ENCODE measurements at places on chromosomes 16 and 17.

GRCh38 chr16:25143928-25144327 is 32.4 kb downstream of the LCMT1 start:
- DNase-seq = peak; percentile 61

DNA sequence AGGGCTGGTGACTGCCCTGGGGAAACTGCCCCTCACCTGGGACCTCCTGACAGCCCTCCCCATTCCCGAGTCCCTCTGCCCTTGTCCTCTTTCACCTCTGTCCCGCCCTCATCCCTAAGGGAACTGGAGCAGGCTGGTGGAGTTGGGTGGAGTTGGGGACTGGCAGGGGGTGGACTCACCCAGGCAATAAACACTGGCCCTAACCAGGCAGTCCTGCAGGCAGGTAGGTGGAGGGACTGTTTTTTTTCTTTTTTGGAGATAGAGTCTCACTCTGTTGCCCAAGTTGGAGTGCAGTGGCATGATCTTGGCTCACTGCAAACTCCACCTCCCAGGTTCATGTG is 11.7 kb downstream of the GCGR start:
- no peak for DNase-seq

GRCh38 chr17:55770196-55770870 is 19.5 kb downstream of the PCTP start:
- peak; percentile 77 for DNase-seq

DNA sequence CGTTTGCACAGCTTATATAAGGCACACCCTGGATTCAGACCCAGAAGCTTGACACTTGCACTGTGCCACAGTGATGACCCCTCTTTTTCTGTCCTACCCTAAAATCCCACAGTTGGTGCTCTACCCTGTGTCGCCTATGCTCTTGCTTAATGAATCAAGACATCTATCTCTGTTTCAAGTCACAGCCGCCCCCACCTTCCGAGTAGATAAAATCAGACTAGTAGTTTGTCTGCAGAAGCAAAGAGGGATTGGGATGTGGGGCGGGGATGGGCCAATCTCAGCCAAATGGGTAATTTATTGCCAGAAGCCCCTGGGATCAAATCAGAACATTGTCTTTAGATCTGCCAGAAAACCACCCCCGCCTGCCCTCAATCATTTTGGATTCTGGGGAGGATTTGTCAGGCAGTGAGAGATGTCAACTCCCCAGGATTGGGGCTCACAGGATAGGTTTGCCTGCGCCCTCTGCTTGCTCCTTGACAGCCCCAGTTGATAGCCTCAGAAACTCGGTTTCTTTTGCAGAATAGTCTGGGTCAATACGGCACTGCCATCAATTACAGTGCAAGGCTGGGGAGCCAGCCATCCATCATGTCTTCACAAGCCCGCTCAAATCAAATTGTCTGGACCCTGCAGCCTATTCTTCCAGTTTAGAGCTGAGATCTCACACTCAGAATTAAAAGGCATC is 520.8 kb downstream of the GRIN2A start:
- no peak for DNase-seq

DNA sequence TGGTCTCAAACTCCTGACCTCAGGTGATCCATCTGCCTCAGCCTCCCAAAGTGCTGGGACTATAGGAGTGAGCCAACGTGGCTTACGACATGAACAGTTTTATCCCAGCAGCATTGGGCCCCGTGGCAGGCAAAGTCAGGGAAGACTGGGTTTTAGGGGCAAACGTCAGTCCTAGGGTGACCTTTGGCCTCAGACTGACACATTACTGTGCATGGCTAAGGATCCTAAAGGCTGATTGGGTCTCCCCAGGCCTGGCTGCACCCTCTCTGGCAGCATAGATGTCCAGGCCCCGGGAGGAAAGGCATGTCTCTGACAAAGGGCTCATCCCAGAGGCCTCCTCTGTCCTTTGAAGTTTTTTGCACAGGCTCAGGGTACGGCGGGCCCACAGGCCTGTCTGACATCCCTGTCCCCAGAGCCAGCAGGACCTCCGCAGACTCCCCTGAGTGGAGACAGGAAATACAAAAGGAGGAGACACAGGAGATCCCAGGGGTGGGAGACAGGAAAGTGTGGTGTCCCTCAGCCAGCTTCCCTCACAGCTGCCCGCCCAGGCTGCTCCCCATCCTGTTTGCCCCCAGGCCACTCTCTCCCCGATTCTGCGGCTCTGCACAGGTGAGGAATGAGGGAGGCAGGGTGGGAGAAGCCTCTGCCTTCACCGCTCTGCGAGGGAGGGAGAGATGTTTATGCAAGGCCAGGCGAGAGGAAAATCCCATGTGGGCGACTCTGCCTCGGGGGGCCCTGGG is 54.5 kb upstream of the MTSS2 start:
- no peak for DNase-seq

DNA sequence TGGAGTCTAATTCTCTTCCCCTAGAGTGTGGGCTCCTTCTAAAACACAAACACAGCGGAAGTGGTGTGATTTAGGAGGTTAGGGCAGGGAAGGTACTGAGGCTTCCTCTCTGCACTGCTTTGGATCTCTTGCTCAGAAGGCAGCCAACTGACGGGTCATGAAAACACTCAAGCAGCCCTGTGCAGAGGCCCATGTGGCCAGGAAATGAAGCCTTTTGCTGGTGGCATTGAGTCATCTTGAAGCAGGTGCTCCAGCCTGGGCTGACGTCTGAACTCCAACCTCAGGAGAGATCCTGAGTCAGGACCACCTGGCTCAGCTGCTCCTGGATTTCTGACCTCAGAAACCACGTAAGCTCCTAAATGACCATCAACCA is 72.9 kb downstream of the MRM1 start:
- no peak for DNase-seq

- DNase-seq = no peak
Measured at GRCh38 chr17:55294042-55294751, 29.4 kb downstream of the HLF start.

DNA sequence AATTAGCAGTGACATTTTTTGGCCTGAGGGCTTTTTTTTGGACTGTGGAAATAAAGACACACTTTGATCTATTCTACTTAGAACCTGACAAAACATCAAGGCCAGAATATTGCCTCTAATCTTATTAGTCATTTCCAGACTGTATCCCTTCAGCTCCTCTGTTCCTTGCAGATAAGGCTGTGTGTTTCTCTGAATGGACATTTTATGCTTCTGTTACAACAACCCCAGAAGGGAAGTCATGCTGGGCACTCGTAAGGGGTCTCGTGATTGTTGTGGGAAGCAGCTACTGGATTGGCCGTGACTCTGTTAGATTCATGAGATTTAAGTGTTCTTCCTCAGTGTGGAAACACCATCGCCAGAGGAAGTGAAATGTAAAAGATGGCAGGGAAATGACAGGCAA is 31.6 kb upstream of the HS3ST2 start:
- no peak for DNase-seq

DNA sequence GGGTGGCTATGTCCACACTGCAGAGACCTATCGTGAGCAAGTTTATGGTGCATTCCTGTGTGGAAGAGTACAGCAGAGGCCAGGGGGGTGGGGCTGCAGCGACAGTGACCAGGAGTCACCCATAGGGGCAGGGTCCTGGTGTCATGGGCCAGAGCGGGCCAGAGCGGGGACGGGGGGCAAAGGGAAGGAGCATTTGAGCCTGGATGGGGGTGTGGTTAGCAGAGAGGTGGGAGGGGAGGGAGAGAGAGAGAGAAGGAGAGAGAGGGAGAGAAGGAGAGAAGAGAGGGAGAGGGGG is 17.8 kb downstream of the JPH3 start:
- no peak for DNase-seq

DNA sequence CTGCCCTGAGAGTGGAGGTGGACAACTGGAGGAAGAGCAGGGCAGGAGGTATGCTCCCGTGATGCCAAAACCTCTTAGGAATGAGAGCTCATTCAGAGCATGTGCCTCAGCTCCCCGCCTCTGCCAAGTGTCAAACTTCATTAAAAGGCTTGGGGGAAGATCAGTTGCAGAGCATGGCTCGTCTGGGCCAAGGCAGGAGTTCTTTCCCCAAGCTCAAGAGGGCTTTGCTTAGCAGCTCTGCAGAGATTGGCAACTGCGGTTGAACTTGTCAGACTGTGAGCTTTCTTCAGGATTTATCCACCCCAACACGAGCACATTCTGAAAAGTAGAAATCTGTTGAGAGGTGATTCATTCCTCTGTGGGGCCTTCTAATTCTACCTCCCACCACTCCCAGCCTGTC is 248.1 kb downstream of the HS3ST3A1 start:
- no peak for DNase-seq

- peak; percentile 91 for DNase-seq
Measured at GRCh38 chr17:38704606-38705522, at the start of gene MLLT6. Gene MLLT6 (plus strand): TSS chr17:38705273. CDS start chr17:38705633, 360 bp downstream.

DNA sequence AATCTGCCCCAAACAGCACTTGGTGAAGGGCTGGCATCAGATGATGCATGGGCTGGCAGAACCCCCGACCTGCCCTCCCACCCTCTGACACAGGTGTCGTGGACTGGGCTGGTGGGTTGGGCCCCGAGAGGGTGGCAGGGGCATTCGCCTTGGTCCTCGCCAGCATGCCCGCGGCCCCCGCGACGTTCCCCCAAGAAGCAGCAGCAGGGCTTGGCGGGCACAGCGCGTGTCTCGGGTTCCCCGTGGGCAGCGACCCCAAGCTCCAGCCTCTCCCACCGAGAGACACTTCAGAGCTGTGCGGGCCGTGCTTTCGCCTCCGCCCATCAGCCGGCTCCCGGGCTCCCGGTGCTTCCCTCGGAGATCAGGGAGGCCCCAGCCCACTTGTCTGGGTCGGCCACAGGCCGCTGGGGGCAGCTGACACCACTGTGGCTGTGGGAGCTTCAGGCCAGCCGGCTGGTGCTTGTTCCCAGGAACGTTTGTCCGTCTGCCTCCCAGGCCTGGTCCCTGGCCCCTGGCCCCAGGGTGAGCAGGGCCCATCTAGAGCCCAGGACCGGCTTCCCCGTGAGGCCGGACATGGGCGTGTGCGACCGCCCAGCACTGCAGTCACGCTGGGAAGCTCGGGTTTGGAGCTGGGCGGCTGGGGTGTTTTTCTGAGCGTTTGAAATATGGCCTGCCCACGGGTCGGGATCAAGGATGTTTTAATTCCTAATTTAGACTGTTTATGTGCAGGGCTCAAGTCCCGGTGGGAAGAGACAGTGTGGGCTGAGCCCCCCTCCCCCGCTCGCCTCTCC is 16.6 kb downstream of the CACNA1H start:
- DNase-seq = no peak

GRCh38 chr17:33328129-33328528 is 35.0 kb upstream of the ASIC2 start:
- DNase-seq = peak; percentile 50

GRCh38 chr17:74603037-74603635 is 11.1 kb upstream of the CD300LD start:
- DNase-seq = no peak

DNA sequence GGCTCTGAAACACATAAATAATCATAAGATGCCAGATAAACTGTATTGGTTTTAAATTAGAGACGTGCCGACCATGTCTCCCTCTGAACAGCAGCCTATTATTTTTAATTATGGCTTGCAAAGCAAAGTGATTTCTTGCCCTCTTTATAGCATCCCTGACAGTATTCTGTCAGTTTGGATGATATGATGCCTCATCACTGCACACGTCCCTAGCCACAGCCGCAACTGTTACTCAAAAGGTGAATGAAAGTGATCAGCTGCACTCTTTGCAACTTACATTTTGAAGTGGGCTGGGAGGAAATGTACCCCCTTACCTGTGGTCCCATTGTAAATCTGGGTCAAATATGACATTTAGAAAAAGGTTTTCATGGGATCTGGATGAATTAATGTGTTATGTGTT is 389.9 kb downstream of the MAF start:
- no peak for DNase-seq

DNA sequence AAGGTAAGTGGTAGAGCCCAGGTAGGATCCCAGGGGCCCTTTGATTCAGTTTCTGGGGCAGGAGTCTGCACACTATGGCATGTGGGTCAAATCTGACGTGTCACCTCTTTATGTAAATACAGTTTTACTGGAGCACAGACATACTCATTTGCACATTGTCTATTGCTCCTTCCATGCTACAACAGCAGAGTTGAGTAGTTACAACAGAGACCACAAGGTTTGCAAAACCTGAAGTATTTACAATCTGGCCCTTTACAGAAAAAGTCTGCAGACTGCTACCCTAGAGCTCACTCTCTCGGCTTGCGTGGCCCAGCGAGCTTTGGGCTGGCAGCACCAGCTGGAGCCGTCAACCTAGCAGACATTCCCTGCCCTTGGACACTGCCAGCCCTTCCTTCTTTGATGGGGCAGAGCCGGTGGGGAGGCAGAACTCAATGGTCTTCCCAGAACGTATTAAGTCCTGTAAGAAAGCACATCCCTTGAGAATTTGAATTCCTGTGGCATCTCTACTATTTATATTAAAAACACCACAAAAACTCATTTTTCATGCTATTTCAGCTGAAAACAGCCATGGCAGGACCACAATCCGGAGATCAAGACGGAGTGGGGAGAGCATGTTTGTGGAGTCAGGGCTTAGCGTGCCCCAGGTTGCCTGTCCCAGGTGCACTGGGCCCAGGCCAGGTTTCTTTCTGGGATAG is 133.1 kb upstream of the NUDT7 start:
- no peak for DNase-seq

GRCh38 chr16:81481207-81481821 is 36.7 kb downstream of the CMIP start:
- no peak for DNase-seq

- peak; percentile 77 for DNase-seq
Measured at GRCh38 chr16:67884684-67885083, at the start of gene NRN1L. Gene NRN1L (plus strand): TSS chr16:67884885. CDS start chr16:67884904, 19 bp downstream.

DNA sequence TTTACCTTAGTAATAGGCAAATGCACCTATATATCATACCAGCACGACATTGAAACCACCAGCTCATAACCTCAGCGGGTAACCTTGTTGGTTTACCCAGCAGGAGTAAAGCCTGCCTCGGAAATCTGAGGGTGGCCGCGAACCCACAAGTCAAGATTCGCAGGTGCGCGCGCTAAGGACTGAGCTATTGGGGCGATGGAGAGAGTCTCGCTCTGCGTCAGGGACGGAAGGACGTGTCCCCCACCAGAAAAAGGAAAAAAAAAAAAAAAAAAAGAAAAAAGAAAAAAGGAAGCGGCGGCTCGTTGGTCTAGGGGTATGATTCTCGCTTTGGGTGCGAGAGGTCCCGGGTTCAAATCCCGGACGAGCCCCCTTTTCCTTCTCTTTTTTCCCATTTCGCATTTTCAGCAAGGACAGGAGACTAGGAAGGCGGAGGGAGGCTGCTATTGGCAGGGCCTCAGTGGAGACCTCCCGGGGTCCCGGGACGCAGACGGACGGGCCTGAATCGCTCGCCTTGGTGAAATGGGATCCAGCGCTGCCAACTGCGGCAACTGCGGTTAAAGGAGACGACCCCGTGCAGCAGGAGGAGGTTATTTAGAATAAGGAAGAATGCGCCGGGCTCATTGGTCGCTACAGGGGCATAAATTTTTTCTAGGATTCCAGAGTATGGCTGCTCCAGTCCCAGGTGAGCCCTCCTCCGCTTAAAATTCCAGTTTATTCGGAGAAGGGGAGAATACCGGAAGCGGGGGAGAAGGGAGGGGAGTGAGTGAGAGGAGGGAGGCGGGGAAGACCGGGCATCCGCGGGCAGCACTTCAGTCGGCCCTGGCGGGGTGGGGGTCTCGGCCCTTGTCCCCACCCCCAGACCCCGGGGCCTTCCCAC is at the start of gene OR1F1:
Gene OR1F1 (plus strand): TSS at position 407 of the 877 bp plus-strand sequence.
- no peak for DNase-seq

- DNase-seq = peak; percentile 23
Measured at GRCh38 chr16:69179328-69180010, 7.5 kb upstream of the SNTB2 start.
